Colonic mucosa (tissue), 4 donors: ENCODE measurements at places on chromosomes 16 and 17.

DNA sequence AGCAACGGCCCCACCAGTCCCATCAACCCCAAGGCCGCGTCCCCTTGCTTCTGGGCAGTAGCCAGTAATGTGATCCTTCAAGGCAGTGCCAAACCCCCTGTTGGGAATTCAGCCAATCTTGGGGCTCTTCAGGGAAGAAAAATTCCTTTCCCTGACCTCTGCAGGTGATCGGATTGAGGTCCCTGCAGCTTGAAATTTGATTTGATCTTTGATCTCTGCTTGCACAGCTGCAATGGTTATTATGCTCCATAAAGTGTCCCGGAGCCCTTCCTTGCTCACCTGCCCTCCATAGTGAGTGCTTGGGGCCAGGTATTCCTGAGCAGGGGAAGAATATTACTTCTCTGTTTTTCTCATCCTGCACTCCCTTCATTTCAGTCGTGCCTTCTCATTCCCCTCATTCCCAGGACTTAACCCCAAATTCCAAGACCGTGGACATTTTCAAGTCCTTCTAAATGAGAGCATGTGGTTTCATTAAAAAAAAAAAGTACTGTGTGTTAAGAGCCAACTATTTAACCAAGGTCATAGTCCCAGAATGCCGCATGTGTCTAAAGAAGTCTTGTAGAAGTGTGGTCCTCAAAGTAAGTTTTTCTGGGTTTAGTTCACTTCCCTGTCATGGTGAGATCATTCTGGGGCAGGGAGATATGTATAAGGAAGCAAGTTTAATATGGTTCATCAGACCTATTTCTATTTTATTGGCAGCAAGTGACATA lies 56.3 kb downstream of the SOX9 start:
- H3K27ac ChIP-seq, result peak overlapping the region; percentile 60
- H3K4me1 ChIP-seq, result no peaks in the 10 kb centered on the region
- no peaks in the 10 kb centered on the region for H3K27me3 ChIP-seq
- no peaks in the 10 kb centered on the region for H3K36me3 ChIP-seq

GRCh38 chr17:45739786-45740185 lies 44.3 kb upstream of the CRHR1 start:
- no peak overlapping the region for H3K27ac ChIP-seq
- DNase-seq, result no peak
- H3K36me3 ChIP-seq, result no peaks in the 10 kb centered on the region

- peak; percentile 66 for DNase-seq
- H3K27me3 ChIP-seq, result no peaks in the 10 kb centered on the region
- H3K4me1 ChIP-seq, result no peaks in the 10 kb centered on the region
- peak overlapping the region; percentile 47 for H3K27ac ChIP-seq
- H3K36me3 ChIP-seq, result no peaks in the 10 kb centered on the region
These were observed 217.8 kb upstream of the GSE1 start for GRCh38 chr16:85395207-85395912.

- no peaks in the 10 kb centered on the region for H3K4me1 ChIP-seq
- H3K27me3 ChIP-seq, result no peaks in the 10 kb centered on the region
- no peak for DNase-seq
These were observed 9.4 kb upstream of the CPSF4L start for GRCh38 chr17:73271072-73271471.
